HAP-1 (cell line): ENCODE measurements at places on chromosomes 5 and 9.

- no peak for DNase-seq
These were observed 2.6 kb upstream of the CCL27 start for GRCh38 chr9:34665067-34665380.

GRCh38 chr5:172098883-172099282 lies 89.1 kb downstream of the STK10 start:
- no peak for DNase-seq

GRCh38 chr9:91101611-91102168 lies 260.0 kb downstream of the AUH start:
- no peak for DNase-seq

DNA sequence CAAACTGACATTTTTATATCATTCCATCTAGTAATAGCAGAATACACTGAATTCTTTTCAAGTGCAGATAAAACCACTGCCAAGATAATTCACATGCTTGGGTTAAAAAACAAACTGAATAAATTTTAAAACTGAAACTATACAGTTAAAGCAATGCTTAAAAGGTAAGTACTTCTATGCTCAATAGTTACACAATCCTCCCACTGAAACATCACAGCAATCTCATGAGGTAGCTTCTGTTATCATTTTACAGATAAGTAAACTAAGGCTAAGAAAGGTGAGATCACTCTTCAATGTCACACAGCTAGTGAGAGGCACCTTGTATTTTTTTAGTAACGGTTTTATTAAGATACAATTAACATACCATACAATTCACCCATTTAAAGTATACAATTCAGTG lies 13.4 kb upstream of the GOLGA1 start:
- no peak for DNase-seq

DNA sequence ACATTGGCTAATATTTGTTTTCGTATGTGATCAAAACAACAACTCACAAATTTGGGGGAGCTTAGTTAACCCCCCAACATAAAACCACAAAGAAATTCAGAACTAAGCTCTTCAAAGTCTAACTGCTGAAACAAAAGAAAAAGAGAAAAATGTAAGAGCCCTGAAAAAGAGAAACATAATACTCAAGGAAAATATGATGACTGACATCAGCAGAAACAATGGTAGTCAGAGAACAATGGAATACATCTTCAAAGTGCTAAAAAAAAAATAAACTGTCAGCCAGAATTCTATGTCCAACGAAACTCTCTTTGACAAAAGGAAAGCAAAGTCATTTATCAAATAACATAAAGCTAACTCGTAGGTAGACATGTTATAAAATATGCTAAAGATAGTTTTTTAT lies 566.3 kb upstream of the GRAMD2B start:
- no peak for DNase-seq

DNA sequence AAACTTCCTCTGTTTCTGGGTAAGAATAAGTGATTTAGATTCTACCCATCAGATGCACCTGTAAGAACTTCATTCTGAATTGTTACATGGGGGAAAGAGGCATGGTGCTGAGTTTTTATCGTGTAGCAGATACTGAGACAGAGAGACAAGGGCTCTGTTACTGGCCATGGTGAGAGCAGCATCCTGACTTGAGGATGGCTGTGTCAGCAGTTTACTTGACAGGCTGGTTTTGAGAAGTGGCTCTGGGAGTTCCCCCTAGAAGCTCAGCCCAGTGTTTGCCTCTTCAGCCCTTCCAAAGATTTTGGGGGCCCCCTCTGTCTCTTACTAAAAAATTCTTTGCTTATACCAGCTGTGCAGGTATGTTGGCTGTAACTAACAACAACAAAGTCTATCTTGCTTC lies 510.5 kb downstream of the LRRC70 start:
- no peak for DNase-seq

DNA sequence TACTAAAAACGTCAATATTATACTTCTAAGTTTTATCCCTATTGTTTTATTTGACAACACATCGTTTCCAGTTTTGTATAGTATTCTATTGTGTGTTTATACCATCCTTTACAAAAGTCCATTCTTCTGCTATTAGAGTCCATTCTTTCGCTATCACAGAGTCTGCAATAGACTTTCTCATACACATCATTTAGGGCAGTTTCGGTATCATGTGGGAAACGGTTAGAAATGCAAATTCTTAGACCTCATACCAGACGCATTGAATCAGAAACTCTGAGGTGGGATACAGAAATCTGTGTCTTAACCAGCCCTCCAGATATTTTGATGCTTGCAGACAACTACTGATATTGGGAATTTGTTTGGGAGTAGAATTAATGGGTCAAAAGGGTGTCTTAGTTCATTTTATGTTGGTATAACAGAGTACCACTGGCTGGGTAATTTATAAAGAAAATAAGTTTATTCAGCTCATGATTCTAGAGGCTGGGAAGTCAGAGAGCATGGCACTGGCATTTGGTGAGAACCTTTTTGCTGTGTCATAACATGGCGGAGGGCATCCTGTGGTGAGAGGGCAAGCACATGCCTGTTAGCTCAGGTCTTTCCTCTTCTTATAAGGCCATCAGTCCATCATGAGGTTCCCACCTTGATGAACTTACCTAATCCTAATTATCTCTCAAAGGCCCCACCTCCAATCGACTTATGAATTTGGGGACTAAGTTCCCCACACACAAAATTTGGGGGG lies 21.1 kb downstream of the CARTPT start:
- DNase-seq: no peak
